ENCODE measurements at places on chromosomes 1 and 21. TPM values are rescaled to one million over a fixed set of nuclear protein-coding genes. Genes with fewer than 3 reads are reported as not detected.

- no peak for DNase-seq
Observed at GRCh38 chr1:77874804-77875445, 13.5 kb upstream of the NEXN start.

Gene PGLYRP3
- not detected for polyA plus RNA-seq

DNA sequence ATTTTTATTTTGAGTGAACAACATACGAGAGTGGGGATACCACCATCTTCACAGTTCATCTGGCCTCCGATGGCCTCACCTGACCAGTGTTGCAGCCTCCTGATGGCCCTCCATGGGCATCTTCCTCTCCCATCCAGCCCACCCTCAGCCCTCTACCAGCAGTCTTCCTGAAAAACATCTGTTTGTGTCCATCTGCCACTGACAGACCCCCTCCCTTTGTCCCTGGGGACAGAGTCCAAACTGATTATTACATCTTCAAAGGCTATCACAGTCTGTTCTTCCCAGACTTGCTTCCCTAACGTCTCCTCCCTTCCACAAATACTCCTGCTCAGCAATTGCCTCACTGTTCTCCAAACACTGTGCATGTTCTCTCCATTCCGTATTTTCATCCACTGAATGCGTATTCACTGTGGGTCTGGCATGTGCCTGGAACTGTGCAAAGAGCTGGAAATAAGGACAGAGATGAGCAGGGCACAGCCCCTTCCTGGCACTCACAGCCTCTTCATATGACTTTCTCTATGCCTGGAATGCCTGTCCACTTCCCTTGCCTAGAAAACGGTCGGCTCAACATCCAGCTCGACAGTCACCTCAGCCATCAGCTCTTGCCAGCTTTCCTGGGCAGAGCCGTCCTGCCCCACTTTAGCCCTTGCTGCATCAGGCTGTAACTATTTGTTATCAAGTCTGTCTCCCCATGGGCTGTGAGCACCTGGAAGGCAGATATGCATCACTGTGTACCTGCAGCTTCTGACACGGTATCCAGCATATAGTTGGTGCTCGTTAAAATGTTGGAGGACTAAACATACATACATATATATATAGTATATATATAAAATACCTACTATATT lies 8.3 kb upstream of the ATF3 start:
- no peak for DNase-seq

- no peak for DNase-seq
Observed at GRCh38 chr1:213163278-213163711, 112.3 kb downstream of the RPS6KC1 start.

Gene KCNQ4
- 35.5 TPM for polyA plus RNA-seq

DNA sequence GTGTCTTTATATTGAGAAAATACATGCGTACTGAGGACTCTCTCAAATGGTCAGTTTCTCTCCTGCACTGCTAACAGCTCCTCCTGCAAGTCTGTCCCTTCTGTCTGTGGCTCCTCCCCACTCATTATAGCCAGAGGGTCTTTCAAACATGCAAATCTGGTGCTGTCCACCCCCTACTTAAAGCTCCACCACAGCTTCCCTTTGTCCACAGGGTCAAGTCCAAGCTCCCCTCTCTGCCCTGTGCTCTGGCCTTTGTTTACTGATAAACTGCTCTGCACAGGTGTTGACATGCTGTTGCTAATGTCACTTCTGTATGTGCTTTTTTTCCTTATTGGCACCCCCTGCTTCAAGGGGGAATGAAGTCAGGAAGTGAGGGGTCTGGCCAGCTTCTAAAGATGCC lies 47.7 kb upstream of the GPR37L1 start:
- DNase-seq: no peak

Gene CCDC27
- polyA plus RNA-seq: 0.19 TPM

Gene PGBD5
- 13.5 TPM for polyA plus RNA-seq

GRCh38 chr1:153251988-153252387 lies 7.5 kb upstream of the LORICRIN start:
- DNase-seq: no peak

DNA sequence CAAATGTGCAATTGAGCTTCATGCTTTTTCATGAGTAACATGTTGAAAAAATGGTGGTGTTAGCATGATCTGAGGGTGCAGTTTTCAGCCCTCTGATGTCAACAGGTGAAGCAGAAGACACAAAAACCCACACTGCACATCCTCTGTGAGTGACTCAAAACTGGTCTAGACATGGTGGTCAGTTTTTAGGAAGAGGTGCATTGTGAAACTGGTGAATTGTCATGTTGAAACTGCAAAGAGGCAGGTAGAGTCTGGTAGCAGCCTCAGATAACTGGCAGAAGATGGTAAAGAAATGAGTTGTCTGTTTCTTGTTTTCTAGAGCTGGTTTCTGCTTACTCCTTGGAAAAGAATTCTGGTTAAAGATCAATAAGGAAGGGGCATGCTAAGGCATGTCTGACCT lies 97.3 kb upstream of the HMCN1 start:
- no peak for DNase-seq

- DNase-seq: no peak
Observed at GRCh38 chr1:201004732-201005131, 18.8 kb downstream of the KIF21B start.

Gene MARK1
- polyA plus RNA-seq: 10.2 TPM

GRCh38 chr1:103101399-103101798 lies 6.9 kb downstream of the COL11A1 start:
- no peak for DNase-seq

DNA sequence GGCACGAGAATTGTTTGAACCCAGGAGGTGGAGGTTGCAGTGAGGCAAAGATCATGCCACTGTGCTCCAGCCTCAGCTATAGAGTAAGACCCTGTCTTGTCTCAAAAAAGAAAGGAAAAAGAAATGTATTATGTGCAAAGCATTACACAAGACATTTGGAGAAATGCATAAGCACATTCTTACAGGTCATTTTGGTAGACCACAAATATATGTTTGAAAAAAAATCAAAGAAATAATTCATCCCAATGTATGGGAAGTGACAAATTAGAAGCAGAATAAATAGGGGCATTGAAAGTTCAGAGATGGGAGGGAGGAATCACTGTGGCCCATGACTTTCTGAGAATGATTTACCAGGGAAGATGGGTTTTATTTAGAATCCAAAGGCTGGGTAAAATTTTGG lies 283.5 kb upstream of the ADAMTS5 start:
- no peak for DNase-seq

Gene SOAT1
- 8.6 TPM for polyA plus RNA-seq

Gene NBPF12
- 13.1 TPM for polyA plus RNA-seq

Gene RHBDL2
- polyA plus RNA-seq: 0.53 TPM

Gene MMEL1
- 0.39 TPM for polyA plus RNA-seq

GRCh38 chr1:41743366-41743765 lies 175.4 kb downstream of the HIVEP3 start:
- DNase-seq: no peak

GRCh38 chr1:109386054-109386717 lies 11.5 kb downstream of the SORT1 start:
- no peak for DNase-seq

DNA sequence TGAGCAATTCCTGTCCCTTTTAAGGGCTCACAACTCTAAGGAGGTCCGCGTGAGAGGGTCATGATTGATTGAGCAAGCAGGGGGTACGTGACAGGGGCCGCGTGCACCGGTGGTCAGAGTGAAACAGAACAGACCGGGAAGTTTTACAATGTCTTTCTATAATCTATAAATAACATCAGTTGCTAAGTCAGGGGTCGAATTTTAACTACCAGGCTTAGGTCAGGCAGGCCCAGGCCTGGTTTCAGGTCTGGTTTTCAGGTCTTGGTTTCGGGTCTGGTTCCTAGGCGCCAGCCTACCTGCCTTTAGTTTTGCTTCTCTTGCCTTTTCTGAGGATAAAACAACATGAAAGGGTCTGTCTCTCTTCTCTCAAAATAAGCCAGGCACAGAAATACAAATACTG lies 476.0 kb upstream of the CAMK1G start:
- DNase-seq: no peak

DNA sequence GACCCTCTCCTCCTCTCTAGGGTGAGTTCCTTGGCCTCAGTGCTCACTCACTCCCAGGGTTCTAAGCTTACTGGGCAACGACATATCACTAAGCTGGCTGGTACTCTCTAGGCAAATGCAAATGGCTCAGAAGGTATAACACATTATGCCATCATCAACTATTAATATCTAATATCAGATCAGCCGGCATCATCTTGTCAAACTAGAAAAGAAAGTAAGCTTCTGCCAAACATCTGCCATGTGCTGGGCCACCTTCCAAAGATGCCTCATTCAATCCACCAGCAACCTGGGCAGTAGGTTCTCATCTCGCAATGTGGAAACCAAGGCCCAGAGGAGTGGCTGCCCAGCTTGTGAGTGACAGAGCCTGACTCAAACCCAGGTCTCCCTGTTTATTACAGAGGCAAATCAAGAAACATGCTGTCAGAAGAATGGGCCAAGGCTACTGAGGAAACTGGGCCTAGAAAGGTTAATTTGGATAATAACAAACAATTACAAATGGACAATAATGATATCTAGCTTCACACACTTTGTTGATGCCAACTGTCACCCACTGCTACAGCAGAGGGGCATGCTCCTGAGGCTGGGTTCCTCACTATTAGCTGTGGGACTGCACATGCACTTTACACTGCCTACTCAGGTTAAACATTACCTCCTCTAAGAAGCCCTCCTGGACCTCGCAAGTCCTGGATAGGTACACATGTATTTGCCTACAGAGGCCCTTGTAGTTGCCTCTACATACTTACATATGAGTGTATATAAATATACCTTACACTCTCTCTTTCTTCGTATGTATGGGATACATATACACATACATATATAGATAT lies 183.3 kb upstream of the JUN start:
- DNase-seq: no peak

DNA sequence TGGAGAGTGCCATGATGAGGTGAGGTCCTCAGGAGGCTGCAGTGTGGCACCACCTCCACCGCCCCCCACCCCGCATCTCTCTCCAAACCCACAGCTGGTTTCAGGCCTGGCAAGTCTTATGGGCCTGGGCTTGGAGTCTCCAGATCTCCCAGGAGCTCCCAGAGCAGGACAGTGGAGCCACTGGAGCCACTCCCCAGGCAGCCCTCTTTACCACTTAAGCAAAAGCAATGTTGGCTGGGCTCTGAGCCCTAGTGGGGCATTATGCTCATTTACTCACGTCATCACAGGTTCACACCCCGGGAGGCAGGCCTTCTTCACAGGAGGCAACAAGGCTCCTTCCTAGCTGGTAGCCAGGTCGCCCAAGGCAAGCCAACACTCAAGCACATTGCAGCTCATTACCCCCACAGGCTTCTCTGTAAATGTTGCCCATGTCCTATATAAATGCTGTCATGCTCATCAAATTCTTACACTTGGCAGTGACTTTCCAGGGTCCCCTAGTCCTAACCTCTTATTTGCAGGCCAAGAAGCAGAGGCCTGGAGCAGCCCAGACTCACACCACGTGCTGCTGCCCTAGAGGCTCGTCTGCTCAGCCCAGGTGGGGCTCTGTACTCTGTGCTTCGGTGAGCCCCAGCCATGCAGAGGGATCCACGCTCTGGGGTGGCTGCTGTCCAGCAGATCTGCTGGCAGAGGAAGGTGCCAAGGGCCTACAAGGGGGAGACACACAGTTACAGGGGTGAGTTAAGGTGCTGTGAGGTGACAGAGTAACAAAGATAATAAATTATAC lies 459.3 kb downstream of the MATN1 start:
- DNase-seq: no peak

- DNase-seq: no peak
Observed at GRCh38 chr21:37153935-37154350, 80.9 kb downstream of the TTC3 start.

GRCh38 chr1:244862354-244862698 lies 2.0 kb downstream of the HNRNPU start:
- no peak for DNase-seq

DNA sequence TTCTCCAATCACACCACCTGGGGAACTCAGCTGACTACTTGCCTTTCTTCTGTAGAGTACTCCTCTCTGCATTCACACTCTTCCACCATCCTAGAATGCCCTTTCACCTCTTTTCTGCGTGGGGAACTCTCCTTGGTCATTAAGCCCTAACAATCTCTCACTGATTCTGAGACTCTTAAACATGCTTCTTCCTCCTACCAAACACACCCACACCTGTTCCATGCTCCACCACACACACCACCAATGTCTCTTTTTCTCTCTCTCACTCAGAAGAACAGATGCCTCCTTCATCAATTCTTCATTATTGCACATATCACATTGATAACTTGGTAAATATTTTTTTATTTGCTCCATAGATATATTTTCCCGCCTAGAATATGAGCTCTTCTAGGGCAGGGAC lies 53.6 kb downstream of the WARS2 start:
- DNase-seq: no peak

GRCh38 chr21:34956416-34957316 lies 92.4 kb downstream of the RUNX1 start:
- no peak for DNase-seq

DNA sequence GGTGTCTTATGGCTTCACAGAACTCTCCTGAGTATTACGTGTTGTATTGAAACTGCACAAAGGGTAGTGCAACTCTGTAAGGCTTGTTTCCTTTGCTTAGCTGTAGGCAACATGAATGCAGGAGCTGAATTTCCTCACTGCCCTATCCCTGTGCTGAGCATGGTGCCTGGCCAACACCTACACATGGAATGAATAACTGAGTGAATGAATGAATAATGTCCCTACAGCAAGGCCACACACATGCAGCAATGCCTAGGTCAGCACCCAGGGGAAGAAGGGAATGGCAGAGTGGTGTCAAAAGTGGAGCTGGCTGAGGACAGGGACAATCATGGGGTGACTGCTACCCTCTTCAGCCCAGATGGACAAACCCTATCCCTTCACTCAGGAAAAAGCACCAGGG lies 655.9 kb downstream of the PTPRU start:
- no peak for DNase-seq

DNA sequence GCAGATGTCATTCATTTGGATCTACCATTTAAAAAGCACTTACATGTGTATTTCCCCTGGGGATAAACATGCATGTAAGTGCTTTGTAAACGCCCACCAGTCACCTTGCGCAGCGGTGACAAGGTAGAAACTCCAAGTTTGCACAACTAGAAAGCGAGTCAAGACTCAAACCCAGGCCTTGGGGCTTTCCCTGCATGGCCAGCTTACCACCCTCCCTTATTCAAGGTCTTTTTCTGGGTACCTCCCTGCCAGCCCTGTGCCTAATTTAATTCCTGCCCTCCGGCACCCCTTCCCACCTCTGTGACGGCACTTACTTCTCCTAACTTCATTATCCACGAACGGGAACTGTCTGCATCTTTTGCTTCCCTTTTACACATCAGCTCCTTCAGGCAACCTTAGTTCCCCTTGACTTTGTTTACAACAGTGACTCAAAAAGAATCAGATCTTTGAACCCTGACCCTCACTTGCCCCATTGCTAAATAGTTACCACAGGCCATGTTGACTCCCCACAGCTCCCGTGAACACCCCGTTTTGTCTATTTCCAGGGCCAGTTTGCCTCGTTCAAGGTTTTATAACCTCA lies 138.3 kb upstream of the ETS2 start:
- DNase-seq: no peak
